Skeletal muscle cell (primary cell): ENCODE measurements at places on chromosomes 5 and 9.

- no peak for DNase-seq
Measured at GRCh38 chr5:179307013-179307800, 38.1 kb downstream of the ADAMTS2 start.

DNA sequence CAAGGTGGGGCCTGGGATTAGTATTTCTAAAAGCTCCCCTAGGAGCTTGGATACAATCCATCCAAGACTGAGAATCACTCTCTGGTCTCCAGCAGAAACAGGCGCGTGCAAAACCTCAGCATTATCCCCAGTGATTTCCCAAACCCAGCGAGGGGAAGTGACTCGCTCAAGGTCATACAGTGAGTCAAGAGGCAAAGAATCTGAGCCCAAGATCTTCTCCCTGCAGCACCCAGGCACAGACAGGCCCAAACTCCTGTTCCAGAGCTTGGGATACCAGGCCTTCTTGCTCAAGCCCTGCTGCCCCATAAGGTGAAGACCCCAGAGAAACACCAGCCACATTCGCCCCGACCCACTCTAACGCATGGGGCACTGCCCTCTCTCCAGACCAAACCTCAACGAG lies 33.2 kb downstream of the SHB start:
- DNase-seq, result no peak

DNA sequence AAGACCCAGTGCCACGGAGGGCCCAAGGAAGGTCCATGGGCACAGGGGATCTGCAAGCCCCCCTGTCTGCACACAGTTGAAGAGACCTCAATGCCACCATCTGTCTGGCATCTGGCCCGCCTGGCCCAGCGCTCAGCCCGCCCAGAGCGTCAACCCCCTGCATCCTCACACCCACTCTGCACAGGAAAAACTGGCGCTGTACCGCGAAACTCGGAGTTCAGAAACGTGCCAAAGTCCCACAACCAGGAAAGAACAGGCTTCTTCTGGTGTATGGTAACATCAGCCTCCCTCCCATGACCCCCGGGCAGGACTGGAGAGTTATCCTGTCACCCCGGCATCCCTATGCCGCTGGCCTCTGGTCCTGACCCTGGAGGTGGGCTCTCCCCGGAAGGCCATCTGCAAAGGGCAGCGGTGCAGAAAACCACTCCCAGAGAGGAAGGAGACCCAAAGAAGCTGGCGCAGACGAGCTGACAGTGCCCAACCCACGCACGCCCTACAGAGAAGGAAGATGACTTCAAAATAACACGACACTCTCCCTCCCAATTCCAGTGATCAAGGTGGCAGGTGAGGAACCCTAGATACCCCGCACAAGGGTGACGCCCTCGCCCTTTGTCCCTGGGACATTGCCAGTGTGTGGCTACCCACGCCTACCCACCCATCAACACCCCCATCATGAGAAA lies 18.9 kb downstream of the VAV2 start:
- no peak for DNase-seq

- no peak for DNase-seq
Measured at GRCh38 chr5:156677963-156678362, 172.1 kb upstream of the PPP1R2B start.
